Glomerular endothelial cell (primary cell): ENCODE measurements at places on chromosomes 12 and 14.

GRCh38 chr12:92142251-92142926 lies 3.3 kb downstream of the BTG1 start:
- DNase-seq: no peak

DNA sequence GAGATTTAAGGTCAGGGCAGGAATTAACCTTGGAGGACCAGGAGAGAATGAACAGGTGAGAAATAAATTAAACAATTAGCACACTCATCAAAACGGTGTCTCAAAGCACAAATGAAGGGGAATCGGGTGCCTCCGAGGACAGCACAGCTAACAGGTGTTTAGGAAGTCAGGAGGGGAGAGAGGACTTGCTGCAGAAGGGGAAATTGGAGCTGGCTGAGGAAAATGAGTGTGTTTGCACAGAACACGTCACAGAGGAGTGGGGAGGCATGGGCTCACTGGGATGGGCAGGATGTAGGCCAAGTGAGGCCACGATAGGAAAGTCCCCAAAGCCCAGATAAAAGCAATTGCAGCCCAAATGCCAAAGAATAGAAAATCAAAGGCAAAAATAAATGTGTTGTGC lies 121.7 kb downstream of the ZNF664 start:
- DNase-seq: no peak

DNA sequence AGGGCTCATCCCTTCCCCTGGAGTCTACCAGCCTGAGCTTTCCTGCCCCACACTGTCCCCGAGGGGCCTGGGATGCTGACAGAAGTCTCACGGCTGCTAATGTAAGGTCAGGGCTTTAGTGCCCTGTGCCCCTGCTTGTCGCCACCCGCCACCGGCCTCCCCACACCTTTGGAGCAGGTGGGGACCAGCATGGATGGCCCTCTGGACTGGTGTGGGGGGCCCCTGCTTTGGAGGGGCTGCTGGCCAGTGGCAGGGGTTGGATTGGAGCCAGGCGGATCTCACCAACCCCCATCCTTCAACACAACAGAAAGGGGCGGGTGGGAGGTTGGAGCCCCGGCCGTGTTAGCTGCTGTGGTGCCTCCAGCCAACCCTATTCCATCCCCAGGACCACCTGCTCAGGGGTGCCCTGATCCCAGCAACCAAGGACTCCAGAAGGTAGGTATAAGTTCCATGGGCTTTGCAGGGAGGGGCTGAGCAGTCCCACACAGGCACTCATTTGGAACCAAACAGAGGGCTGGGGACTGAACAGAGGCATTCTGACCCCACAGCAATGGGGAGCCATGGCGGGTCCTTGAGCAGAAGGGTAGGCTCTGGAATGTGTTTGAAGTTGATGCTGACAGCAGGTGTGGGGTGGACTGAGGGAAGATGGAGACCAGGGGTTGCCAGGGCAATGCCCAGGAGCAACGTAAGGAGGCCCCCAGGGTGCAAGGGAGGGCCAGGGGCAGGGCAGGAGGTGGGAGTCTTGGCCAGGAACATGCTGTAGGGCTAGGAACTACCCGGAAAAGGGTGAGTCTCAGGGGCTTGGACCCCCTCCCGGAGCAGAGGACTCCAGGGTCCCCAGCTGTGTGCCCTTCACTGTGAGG lies 145.1 kb upstream of the C14orf180 start:
- no peak for DNase-seq

- DNase-seq: no peak
Measured at GRCh38 chr12:66002812-66003211, 127.7 kb downstream of the LLPH start.

GRCh38 chr12:116626153-116626552 lies 67.0 kb downstream of the MAP1LC3B2 start:
- no peak for DNase-seq

- no peak for DNase-seq
Measured at GRCh38 chr12:123991372-123991951, 18.4 kb downstream of the ZNF664 start.

DNA sequence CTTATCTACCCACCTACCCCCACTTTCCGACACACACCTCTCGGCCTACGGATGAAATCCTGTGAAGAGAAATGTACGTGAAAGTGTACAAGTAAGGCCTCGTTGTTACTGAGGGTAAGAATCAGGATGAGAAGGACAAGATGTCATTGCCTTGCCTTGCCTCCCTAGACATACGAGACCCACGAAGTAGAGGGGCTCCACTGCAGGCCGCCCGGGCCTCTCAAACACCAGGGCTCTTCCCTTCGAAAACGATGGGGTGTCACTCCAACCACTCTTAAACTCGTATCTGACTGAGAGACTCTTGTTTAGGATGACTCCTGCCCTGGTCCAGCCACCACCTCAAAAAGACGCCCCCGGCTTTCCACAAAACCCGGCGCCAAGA lies 498 bp downstream of the RACGAP1 start:
- no peak for DNase-seq

DNA sequence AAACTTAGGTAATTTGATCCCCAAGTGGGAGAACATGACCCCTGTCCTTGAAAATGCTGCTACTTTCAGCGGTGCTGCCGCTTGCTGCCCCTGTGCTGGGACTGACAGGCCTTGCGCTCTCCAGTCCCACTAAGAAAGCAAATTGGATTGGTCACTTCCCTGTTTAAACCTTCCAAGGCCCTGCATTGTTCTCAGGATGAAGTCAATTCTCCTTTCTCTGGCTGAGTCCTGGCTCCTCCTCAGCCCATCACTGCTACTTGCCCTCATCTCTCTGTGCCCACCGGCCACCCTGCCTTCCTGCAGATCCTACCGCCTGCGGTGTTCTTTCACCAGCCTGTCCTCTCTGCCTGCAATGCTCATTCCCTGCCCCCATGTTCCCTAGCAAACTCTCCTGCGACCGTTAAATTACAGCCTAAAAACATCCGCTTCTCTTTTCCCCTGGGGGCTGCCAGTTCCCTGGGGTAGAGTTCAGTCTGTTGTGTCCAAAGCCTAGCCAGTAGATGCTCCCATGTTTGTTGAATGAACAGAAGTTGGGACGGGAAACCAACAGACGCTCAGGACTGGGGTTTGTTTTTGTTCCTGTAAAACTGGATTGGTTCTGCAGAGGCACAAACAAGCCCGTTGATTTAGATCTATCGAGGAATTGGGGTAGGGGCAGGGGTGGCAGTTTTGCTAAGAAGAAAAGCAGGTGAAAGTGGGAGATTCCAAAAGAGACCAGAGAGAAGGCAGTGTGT lies 127.3 kb upstream of the HIF1A start:
- no peak for DNase-seq

- peak; percentile 16 for DNase-seq
Measured at GRCh38 chr14:23727566-23728335, 91.6 kb downstream of the DHRS2 start.

DNA sequence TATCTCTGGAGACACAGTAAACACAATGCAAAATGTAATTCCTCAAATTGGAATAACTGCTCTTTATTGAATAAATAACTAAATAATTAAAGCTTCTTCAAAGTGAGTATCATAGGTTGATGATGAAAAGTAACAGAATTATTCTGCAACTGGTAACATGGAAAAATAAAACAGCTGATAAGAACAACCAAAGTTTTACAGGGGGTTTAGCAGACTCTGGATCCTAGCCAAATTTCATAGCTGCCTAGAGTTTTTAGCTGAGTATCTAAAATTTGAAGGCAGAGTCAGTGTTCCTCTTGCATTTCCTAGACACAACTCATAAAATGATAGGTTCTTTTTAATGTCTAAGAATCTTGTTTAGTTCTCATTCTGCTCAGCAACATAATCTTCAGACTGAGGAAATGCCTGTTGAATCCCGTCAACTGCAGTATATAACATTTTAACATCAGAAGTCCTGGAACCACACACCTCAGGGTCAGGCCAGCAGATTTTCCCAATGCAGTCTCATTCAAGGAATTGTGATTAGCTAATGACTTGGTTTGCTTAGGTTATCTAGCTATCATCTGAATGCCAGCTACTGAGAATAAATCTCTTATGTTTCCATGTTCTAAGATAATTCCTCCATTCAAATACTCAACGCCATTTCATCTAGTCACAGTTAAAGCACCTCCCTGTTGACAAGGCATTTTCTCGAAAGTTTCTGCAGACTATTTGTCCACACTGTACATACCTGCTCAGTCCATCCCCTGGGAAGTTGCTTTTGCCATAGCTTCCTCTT lies 411.6 kb downstream of the BCAT1 start:
- DNase-seq: no peak

DNA sequence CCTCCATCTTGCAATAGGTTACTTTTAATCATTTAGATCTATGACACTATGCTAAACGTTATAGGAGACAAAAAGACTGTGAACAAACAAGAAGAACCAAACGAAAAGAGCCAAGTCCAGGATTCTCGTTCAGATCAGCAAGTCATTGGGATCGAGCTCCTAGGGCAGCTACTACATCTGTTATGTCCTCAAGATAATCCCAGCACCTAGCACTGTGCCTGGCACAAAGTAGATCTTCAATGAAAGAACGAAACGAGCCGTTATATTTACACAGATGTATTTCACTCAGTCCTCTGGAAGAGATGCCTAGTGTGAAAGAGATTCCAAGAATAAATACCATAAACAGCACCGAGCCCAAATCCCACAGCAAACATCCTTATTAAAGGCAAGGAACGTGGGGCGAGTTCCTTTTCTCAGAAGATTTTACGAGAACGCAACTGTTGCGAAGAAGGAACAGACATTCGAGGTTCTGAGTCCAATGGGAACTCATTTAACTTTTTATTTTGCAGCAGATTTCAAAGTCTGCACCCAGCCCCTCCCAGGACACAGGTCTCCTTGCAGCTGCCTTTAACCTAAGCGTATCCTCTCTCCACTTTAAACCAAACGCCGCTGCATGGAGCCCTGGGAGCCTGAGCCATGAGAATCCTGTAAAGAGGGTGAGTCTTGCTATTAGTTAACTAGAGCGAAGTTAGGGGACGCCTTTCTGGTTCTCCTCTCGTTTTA lies 544 bp upstream of the TDP1 start:
- no peak for DNase-seq

- DNase-seq: no peak
Measured at GRCh38 chr14:100076133-100076532, 10.9 kb downstream of the EVL start.

DNA sequence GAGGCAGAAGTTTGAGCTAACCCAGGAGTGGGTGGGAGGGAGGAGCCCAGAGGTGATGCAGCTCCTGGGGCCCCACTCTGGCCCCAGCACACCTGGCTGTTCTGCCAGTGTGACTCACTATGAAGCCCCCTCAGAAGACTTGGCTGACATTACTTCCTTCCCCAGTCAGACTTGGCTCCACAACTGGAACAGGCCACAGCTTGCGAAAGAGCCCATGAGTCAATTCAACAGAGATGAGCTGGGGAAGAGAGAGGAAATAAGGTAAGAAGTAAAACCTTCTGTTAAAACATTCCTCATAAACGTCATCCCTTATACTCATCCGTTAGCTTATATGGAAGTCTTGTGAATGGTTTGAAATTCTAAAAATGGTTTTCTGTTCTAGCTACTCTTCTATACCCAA lies 245.9 kb downstream of the ADAMTS20 start:
- no peak for DNase-seq

DNA sequence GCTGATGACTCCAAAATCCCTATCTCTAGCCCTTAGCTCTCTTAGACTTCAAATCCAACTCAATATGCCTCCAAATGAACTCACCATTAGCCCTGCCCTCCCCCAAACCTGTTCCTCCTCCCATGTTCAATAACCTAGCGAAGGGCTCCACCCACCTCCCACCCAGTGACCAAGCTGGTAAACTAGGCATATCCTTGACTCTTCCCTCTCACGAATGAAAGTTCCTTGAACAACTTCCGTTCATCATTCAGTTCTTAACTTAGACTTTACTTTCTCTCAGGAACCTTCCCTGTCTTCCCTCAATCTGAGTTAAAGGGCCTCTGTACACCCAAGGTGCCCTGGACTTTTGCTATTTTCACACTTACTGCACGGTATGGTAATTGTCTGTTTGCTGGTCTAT lies 1.9 kb upstream of the KLHDC1 start:
- DNase-seq: no peak

- no peak for DNase-seq
Measured at GRCh38 chr12:45138609-45139008, 77.3 kb upstream of the ANO6 start.

- DNase-seq: no peak
Measured at GRCh38 chr14:64605926-64606685, 56.3 kb downstream of the PPP1R36 start.
